NCI-H2081 (cell line): ENCODE measurements at places on chromosomes 11 and 22.

DNA sequence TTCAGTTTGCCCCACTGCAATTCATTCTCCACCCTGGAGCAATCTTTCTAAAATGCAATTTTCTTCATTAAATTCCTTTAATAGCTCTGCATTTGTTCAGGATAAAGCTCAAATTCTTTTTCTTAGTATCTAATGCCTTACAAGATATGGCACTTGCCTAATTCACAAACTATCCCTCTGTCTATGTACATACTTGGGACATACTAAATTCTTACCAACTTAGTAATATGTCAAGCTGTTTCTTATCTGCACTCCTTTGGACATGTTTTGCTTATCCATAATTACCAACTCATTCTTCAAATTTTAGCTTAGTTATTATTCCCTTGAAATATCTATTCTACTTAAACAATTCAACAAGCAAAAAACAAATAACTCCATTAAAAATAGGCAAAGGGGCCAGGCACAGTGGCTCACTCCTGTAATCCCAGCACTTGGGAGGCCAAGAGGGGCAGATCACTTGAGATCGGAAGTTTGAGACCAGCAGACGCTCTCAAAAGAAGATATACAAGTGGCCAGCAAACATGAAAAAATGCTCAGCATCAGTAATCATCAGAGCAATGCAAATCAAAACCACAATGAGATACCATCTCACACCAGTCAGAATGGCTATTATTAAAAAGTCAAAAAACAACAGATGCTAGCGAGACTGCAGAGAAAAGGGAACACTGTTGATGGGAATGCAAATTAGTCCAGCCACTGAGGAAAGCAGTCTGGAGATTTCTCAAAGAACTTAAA is 96.9 kb downstream of the FAM76B start:
- no peak for DNase-seq

DNA sequence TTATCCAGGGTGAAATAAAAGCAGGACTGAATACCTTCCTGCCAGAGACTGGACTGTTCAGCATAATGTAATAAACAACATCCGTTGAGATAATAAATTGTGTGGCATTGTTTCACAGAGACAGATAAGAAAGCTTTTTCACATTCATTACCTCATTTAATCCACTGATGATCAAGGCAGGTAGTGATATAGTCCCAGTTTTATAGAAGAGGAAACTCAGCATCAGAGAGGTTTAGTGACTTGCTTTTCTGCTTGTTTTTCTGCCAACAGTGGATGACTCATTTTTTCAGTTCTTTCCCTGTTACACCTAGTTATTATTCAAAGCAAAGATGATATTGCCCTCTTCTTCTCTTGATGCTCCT is 4.0 kb downstream of the MYO18B start:
- no peak for DNase-seq

- DNase-seq: peak; percentile 88
Measured at GRCh38 chr11:30488304-30488998, 97.7 kb downstream of the MPPED2 start.

DNA sequence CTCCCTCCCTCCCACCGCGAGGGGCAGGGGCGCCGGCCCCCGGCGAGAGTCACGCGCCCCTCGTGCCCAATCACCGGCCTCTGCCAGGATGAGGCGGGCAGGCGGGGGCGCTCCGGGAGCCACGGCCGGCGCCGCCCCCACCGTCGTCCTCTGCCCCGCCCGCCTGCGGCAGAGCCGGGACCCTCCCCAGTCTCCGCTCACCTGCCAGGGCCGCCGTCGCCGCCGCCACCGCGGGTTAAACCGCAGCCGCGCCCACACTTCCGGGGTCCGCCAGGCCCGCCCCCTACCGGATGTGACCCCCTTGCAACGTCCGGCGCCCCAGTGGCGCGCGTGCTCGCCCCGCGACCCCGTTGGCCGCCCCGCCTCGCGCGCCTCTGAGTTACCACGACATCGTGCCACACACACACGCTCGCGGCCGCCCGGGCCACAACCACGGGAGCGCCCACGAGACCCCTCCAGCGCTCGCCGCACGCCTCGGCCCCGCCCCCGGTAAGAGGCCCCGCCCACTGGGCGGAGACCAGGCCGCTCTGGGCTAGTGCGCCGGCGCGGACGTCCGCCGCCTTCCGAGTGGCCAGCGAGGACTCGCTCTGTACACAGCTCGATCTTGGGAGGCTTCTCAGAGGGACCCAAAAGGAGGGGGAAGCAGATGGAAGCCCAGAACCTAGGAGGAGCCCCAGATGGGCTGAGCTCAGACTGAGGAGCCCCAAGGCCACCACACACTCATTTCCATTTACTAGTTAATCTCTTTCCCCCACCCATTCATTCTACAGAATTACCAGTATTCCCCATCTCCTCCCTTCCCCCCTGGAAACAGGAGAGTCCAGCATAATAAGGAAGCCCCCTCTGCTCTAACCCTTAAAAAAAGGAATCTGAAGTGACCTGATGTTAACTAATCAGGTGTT is at the start of gene VPS37C:
Gene VPS37C, minus strand, starts transcription at position 237 of the 902 bp plus-strand sequence. CDS start 22,597 bp downstream, outside the sequence.
- DNase-seq: peak; percentile 94

DNA sequence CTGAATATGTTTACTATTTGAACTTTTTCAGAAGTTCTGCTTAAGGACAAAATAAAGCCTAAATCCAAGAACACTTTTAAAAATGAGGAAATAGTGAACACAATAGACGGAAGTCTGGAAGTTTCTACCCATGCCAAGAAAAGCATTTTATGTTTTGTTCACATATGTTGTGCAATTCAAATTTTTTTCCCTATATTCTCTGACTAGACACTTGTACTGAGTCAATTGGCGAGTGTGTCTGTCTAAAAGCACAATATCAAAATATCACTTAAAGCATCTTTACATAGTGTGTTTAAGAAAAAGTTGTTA is 29.2 kb downstream of the INCENP start:
- no peak for DNase-seq

DNA sequence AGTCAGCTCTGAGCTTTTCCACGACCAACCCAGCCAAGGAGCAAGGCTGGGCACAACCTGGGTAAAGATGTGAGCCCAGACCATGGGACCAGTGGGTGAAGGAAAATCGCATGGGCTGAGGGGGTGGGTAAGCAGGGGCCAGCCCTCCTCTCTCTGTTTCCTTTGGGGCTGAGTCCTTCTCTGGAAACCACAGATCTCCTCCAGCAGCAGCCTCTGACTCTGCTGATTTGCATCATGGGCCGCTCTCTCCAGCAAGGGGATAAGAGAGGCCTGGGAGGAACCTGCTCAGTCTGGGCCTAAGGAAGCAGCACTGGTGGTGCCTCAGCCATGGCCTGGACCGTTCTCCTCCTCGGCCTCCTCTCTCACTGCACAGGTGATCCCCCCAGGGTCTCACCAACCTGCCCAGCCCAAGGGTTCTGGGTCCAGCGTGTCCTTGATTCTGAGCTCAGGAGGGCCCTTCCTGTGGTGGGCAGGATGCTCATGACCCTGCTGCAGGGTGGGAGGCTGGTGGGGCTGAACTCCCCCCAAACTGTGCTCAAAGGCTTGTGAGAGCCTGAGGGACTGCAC is 67.8 kb downstream of the GGTLC2 start:
- no peak for DNase-seq

DNA sequence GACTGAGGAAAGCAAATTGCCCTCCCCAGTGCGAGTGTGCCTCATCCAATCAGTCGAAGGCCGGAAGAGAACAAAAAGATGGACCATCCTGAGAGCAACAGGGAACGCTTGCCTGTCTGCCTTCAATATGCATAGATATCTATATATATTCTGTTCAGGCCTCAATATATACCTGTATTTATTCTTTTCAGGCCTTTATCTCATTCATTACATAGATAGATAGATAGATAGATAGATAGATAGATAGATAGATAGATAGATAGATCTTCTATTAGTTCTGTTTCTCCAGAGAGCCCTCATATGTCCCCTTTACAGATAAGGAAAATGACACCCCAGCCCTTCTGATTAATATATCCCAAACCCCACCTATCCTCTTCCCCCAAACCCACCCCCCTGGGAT is 55.1 kb upstream of the LMO2 start:
- DNase-seq: no peak

DNA sequence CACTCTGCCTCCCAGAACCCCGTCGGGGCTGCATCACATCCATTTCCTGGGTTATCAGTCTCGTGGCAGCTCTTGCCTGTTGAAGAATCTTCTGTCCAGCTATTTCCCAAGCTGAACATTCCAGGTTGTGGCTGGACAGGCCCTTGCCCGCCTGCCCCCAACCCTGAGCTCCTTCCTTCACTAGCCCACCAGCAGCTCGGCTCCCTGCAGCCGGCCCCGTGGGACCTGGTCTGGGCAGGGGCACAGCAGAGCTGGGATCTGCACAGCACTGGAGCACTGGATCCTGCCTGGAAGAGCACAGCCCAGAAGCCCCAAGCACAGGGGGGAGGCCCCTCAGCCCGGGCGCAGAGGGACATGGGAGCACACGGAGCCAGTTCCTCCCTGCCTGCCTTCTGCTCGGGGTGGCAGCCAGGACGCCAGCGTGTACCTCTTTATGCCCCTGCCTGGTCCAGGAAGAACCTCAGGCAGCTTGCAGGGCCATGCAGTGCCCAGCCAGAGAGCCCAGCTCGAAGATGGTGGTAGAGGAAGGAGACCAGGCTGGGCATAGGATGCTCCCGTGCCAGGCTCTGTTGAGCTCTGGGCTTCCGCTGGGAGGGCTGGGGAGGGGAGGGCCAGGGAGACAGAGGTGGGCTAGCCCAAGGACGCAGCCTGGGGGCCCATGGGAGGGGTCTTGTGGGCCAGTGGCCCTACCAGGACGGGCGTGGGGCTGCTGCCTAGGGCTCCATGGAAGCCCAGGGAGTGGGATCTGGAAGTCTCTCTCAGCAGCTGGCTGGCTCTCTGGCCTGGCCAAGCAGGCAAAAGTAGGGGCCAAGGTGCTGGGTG is 16.6 kb upstream of the GNB1L start:
- no peak for DNase-seq
